ENCODE measurements at places on chromosomes 7 and 10.
A peak's percentile ranks its signal among the peaks of the same experiment; 100 is the strongest.

DNA sequence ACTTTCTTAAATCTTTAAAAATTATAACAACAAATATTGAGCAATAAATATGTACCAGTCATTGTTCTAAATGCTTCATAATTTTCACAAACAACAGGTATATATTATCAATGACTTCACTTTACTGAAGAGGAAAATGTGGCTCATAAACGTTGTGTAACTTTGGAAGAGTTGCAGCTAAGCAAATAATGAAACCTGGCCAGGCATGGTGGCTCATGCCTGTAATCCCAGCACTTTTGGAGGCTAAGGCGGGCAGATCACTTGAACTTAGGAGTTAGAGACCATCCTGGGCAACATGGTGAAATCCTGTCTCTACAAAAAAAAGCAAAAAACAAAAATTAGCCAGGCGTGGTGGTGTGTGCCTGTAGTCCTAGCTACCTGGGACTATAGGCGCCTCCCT is 71.9 kb upstream of the AMPH start:
- no peak for DNase-seq

DNA sequence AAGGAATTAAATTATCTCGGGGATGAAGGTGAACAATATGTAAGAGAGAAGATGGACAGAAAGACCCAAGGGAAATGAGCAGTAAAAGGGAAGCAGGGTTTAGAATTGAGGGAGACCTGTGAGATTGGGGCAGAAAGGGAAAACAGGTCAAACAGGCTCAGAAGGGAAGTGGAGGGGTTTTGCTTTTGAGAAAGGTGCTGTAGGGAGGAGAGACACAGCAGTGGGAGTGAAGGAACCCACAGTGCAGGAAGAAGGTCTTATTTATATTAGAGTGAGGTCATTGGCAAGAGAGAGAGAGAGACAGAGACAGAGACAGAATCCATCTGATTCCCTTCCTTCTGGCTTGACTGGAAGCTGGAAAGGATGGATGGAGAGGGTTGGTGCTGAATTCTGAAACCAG is 3.5 kb upstream of the TCAF1 start:
- DNase-seq: no peak

GRCh38 chr7:135697276-135698049 is 30.5 kb downstream of the SLC13A4 start:
- DNase-seq: no peak

DNA sequence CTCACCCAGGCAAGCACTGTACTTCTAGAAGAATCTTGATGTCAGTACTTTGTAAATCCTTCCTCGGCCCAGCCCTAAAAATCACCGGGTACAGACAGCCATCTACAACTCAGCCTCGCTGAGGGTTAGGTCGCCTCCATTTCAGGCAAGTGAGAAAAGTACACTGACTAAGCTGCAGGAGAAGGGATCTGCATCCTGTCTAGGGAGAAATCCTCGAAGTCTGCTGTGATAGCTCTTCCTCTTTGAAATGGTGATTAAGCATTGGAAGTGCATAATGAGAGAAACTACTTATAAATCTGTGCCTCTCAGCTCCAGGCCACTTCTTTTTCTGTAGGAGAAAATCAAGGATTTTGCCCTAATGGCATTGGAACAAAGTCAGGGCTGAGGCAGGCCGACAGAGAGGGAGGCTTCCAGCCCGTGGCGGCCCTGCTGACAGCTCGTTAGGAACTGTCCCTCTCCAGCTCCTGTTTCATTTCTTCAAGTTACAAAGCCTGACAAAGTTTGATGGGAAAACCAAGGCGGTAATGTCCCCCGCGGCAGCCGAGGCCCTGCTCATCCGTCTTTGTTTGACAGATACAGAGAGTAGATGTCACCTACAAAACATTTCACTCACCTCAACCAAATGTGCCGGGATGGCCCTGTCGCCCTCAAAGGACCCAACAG is 14.1 kb upstream of the GOT1 start:
- no peak for DNase-seq

DNA sequence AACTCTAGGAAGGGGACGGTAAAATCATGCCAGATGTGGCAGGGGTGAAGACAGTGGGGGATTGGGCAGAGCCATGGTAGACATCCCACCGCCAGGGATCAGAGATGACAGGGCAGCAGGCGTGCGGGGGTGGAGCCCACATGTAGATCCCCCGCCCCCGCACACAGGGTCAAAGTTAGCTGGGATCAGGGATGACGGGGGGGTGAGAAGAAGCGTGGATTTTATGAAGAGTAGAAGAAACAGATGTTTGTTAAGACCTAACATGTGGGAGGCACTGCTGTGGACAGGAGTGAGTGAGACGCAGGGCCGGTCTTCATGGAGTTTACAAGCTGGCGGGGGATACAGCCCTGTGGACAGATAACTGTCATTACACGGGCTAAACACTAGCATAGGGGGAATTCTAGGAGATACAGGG is 154.0 kb upstream of the KLF14 start:
- DNase-seq: no peak

GRCh38 chr7:132705146-132705545 is 128.9 kb upstream of the PLXNA4 start:
- no peak for DNase-seq

DNA sequence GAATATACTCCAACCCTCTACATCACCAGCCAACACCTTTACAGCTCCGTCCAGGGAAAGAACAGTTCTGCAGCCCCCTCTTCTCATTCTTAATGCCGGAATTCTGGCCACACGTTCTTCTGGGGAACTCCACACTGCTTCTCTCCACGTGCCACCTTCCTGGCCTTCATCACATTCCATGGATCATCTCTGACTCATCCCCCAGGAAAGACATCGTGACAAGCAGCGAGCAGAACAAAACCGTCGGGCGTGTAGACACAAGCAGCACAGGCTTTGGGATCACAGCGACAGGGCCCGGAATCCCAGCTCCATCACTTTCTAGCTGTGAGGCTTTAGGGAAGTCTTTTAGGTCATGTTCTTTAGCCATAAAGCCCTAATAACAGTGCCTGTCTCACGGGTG is 590.3 kb upstream of the FOXK1 start:
- no peak for DNase-seq

DNA sequence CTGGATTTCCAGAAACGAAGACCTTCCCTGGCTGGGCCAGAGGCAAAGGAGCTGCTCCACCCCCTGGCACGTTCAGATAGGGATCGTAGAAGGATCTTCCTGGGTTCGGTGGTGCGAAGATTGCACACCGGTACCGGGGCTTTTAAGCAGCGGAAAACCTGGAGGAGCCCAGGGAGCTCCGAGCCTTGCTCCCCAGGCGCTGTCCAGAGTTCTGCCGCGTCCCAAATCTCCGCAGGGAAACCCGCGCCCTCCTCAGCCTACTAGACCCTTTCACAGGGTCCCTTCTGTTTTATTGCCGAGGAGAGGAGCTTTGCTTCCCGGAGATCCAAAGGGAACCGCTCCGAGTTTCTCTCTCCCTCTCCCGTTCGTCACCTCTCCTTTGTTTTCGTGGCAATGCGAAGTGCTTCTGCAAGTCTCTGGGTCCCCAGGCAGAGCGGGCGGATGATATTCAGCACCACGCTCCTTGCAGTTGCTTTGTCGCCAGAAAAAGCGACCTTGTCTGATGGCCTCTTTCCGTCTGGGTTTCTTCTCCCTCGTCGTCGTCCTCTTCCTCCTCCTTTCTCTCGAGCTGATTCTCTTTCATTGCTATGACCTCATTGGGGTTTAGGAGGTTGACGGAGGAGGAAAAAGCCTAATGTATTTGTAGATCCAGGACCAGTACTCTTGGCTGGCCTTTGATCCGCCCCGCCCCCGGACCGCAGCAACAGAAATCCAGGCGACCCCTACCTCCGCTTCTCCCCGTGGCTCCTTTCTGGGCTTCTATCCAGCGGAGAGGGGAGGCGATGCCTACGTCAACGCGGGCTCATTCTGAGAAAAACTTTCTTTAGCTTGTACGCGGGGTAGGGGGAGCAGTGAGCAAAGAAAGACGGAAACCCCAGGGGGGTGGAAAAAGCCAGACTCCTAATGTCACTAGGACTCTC is at the start of gene TMEM196:
Gene TMEM196 (minus strand): TSS at position 777 of the 920 bp plus-strand sequence. CDS start 921 bp downstream, outside the sequence.
- no peak for DNase-seq

DNA sequence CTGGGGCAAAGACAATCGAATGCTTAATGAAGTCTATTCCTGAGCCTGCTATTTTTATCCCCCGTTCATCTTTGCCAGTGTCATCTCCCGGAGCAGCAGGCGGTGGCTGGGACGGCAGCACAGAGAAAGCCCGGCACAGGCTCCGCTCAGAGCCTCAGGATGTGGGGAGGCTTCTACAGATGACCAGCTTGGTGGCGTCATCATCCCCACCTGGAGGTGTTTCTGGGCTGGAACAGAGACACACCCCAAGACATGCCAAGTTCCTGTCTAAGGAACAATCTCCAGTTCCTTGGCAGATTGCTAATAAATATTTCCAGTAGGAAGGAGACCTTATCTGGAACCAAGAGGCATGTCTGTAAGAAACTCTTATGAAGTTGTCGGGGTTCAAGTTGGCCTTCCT is 552.4 kb upstream of the MGMT start:
- no peak for DNase-seq

DNA sequence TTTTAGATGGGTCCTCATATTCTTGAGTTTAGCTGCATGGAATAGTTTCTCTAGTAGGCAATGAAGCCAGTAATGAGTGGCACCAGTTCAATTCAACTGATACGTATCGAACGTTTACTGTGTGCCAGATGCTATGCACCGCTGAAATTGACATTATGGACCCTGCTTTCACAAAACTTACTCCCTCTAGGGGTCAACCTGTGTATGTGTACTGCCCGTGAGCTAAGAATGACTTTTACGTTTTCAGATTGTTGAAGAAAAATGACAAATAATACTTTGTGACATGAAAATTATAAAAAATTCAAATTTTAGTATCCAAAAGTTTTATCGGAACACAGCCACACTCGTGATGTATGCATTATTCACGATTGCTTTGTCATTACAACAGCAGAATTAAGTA is 95.5 kb downstream of the ZMYND11 start:
- DNase-seq: no peak

GRCh38 chr7:139231513-139232376 is 708 bp downstream of the UBN2 start:
- no peak for DNase-seq

- DNase-seq: peak; percentile 41
These were observed 11.4 kb downstream of the ATG9B start for GRCh38 chr7:151012911-151013347.

GRCh38 chr7:28774261-28774988 is 183.7 kb downstream of the TRIL start:
- no peak for DNase-seq

DNA sequence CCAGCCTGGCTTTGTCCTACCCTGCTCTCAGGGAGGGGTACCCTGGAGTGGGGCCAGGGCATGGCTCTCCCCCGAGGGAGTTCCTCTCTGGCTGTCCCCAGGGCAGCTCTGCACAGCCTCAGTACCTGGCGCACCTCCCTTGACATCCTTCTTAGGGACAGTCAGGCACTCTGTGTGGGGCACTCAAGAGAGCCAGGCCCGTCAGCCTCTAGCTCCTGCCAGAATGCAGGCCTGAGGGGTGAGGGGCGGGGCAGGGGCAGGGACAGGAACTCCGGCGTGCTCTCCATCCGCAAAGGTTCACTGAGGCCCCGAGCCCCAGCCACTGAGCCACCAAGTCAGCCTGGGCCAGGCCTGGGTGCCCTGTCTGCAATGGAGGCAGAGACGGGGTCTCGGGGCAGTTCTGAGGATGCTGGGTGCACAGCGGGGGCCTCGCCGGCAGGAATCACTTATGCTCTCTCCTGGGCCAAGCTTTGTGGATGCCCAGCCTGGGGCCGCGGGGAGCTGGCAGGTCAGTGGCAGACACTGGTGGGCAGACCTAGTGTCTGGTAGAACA is 10.1 kb downstream of the LIMK1 start:
- no peak for DNase-seq

Measured in bone marrow (tissue), 2 donors.